ENCODE measurements at places on chromosomes 4 and X.
A peak's percentile ranks its signal among the peaks of the same experiment; 100 is the strongest.

- no peak for DNase-seq
Measured at GRCh38 chrX:5829469-5829868, 399.2 kb downstream of the NLGN4X start.

DNA sequence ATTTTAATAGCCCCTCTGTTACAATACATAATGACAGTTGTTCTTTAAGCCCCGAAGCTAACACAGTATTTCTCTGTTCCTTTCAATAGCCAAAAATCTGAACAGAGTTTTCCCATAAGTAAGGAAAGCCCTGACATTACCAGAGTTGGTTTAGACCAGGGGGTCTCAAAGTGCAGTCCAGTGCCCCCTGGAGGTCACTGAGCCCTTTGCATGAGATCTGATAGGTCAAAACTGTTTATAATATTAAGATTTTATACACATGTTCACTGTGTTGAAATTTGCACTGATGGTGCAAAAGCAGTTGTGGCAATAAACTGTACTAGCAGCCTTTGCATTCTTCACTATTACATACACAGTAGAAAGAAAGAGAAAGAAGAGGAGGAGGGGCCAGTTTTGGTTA lies 177.1 kb downstream of the SPANXN3 start:
- DNase-seq, result no peak

- DNase-seq, result no peak
Measured at GRCh38 chr4:144507311-144508101, 138.4 kb upstream of the HHIP start.

DNA sequence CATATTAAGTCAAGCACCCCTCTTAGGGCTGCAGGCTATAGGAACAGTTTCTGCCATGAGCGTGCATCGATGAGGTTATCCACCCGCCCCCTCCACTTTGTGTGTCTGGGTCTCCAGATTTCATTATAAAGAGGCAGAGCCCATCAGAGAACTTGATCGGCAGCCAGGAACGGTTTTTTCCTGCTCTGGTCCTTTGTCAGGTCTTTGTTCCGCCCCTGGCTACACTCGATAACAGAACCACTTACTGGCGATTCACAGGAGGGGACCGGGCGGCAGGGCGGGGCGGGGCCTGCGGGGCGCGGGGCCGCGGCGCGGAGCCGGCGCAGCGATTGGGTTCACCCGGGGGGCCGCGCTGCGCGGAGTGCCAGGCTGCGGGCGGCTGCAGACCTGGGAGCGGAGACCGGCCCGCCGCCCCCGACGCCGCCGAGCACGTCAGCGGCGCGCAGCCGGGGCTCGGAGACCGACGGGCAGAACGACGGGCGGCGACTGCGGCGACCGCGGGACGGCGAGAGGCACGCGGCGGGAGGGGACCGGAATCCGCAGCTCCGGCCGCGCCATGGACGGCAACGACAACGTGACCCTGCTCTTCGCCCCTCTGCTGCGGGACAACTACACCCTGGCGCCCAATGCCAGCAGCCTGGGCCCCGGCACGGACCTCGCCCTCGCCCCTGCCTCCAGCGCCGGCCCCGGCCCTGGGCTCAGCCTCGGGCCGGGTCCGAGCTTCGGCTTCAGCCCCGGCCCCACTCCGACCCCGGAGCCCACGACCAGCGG lies at the start of gene SLC10A4:
TSS of gene SLC10A4 (plus strand) at position 338 of the 771 bp plus-strand sequence. CDS start at position 557, 219 bp downstream.
- DNase-seq, result no peak

DNA sequence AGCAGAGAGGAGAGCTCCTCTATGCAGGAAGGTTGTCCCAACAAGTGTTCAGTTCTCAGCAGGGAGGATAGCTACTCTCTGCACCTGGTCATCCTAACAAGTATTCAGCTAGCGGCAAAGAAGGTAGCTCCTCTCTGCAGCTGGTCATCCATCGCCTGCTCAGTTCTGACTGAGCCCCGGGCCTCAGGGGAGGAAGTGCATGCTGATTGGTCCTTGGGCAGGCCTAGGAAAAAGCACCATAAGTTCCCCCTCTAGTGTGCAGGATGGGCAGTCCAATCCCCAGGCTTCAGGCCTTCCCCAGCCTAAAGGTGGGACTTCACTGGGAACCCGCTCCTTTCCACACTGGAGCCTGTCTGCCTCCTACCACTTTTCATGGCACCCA lies 4.4 kb upstream of the FBXW7 start:
- no peak for DNase-seq

DNA sequence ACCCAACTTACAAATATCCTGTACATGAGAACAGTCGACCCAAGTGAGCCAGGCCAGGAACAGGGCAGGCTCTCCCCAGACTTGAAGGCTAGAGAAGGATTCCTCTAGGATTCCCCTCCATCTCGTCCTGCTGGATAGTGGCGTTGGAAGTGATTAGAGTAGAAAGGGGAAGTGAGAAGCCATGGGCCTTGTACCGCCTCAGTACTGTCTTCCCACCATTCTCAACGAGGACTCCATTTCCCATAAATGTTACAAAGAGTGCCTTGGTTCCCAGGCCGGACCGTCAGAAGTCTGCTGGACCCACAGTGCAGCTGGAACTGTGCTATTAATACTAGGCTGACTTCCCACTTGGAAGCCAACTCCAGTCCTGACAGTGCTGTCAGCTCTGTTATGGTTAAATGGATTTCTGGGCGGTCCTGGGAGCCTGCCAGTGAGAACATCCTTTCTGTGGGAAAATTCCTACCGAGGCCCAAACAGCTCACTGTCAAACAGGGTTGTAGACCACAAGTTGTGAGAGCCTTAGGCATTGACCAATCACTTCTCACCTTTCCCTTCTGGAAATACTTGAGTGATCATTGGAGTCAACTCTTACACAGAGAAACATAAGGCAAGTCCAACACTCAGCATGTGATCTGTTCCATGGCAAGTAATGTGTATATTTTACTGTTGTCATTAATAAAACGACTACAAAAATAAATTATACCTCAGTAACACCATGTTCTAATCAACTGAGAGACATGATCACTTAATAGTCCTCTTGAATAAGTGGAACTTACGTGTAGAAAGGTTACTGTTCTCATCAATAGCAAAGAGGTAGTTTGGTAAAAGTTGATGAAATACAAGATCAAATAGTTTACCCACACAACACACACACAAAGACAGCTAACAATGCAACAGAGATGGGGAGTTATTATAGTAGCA lies 58.4 kb downstream of the AMELX start:
- DNase-seq, result peak; percentile 16

DNA sequence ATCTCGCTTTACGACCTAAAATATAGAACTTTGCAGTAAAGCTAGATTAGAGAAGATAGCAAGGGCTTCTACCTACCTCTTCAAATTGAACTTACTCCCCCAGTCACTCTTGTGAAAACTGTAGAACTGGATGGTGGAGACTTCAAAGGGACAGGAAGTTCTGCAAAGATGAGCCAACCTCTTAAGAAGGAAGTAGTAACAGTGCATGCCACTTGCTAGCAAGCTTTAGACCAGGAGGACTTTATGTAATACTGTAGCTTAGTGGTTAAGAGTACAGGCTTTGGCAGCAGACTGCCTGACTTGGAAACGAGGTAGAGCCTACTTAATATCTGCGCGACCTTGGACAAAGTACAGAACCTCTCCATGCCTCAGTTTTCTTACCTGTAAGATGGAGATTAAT lies 27.5 kb upstream of the VBP1 start:
- DNase-seq, result no peak

- no peak for DNase-seq
Measured at GRCh38 chrX:8520178-8520577, 55.5 kb downstream of the VCX3B start.

- no peak for DNase-seq
Measured at GRCh38 chrX:18938710-18939109, 45.2 kb downstream of the PHKA2 start.

DNA sequence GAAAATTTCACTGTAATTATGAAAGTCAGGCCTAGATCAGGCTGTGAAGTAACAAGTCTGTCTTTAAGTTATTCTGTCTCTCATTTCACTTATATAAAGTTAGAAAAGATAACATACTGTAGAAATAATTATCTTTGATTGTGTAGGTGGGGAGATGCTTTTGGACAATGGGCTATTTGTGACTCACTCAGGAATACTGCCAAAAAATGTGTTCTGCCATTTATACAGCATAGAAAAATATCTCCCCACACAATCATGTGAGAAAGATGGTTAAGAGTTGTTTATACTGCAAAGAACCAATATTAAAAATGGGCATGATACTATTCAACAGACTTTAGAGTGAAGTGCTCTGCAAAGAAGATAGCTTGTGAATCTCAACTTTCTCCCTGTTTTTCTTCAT lies 95.0 kb upstream of the GABRA2 start:
- no peak for DNase-seq

DNA sequence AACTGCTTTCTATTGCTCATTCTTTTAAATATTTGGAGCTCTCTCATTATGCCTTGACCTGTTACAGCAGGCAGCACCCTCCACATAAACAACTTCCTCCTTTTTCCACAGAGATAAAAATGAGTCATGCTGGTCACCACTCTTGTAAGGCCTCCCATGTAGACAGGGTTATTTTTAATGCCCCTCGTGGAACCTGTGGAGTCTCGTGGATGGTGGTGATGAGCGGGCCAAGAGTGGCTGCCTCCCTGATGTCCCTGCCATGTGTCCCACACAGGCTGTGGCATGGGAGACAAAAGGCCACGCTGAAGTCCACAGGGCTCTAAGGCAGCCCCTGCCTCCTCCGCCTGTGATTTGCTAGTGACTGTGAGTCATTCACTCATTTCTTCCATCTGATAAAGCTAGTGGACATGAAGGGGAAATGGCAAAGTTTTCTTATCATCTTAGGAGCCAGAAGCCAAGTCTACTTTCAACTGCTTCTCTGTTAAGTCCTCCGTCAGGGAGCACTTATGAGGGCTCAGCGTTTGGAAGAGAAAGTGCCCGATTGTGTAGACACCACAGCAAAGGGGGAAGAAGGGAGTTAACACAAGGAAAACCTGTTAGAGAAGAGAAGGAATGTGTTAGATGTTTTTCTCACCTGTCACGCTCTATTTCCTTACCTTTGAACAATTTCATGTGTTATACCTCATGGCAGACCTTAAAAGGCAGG lies 121.6 kb upstream of the FAT1 start:
- no peak for DNase-seq

- no peak for DNase-seq
Measured at GRCh38 chr4:150280081-150280895, 202.0 kb downstream of the DCLK2 start.

GRCh38 chrX:139881130-139881529 lies 51.7 kb downstream of the ATP11C start:
- DNase-seq, result no peak

GRCh38 chr4:41718907-41719306 lies 29.6 kb downstream of the PHOX2B start:
- no peak for DNase-seq

- DNase-seq, result no peak
Measured at GRCh38 chr4:56512166-56512565, 6.6 kb downstream of the ARL9 start.

DNA sequence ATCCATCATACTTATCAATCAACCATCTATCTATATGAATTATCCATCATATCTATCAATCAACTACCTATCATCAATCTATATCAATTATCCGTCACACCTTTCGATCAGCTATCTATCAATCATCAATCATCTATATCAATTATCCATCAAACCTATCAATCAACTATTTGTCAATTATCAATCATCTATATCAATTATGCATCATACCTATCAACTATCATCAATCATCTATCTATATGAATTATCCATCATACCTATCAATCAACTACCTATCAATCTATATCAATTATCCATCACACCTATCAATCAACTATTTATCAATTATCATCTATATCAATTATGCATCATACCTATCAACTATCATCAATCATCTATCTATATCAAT lies 70.6 kb upstream of the PPP2R3B start:
- no peak for DNase-seq

DNA sequence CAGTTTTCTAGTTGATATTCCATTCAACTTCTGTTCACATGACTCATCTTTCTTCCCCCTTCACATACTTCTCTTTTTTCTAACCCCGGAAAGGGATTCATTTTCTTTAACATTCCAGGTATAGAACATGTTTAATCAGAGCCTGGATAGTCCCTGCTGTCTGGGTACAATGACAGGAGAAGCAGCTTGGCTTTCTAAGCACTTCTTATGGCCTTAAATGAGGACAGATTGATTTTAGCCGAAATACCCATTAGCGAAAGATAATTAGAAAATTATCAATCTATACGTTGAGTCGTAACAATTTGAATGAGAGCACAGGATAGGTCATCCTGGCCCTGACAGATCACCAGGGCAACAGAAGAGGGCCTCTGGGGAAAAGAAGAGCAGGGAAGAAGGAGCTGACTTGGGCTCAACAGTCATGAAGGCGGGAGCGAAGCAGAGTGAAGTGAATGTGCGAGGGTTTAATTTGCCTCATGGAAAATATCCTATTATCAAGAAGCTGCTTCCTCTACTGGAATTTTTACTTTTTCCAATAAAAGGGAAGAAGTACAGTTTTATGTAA lies 62.2 kb downstream of the PPP1R2C start:
- DNase-seq, result no peak

DNA sequence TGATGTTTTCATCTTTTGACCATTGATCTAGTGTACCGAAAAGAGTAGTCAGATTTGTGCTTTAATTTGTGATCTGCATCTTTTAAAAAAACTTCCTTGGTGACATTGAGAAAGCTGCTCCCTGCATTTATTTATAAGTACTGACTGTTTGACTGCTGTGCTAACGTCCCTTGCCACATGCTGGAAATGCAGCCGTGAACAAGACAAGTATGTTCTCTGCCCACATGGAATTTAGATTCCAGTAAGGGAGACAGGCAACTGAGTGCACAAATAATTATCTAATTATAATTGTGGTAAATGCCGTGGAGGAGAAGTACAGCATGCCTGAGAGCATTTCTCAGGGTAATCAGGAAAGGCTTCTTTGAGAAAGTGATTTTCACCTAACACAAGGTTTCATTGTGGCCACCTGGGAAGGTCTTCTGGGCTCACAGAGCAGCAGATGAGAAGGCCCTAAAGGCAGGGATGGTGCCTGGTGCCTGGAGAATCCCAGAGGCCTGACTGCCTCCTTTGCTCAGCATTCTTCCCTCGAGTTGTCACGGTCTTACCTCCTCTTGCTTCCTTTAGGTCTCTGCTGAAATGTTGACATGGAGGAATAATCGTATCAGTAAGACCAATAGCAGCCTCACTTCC lies 55.8 kb downstream of the PTTG2 start:
- DNase-seq, result no peak

DNA sequence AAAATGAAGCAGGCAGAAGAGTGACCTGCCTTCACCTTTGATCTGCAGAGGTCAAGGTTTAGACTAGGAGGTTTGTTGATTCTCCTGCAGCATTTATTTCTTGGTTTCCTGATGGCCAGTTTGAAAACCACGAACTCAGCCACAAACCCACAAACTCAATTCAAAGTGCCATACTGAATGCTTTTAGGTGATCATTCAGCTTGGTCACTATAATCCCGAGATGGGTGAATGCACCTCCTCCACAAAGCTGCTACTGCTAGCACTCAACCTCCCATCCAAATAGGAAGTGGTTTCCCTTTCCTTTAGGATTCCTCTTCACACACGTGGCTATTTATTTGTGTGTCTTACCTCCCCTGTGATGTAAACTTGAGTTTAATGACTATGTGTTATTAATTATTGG lies 225.2 kb downstream of the MID1 start:
- no peak for DNase-seq

GRCh38 chr4:185919107-185919506 lies 107.1 kb upstream of the SORBS2 start:
- DNase-seq, result no peak

- no peak for DNase-seq
Measured at GRCh38 chrX:9644335-9644734, 121.3 kb downstream of the GPR143 start.

GRCh38 chr4:165737309-165737972 lies 135.6 kb upstream of the TLL1 start:
- no peak for DNase-seq

GRCh38 chr4:153409412-153409811 lies 56.7 kb upstream of the TMEM131L start:
- no peak for DNase-seq

- no peak for DNase-seq
Measured at GRCh38 chr4:54568184-54568583, 89.6 kb upstream of the KIT start.

Data from tibial nerve (tissue), 4 donors.